ENCODE measurements at places on chromosomes 13 and 19. TPM values are rescaled to one million over a fixed set of nuclear protein-coding genes. Genes with fewer than 3 reads are reported as not detected.

- DNase-seq, result no peak
These were observed 15.4 kb downstream of the TNFAIP8L1 start for GRCh38 chr19:4654437-4655361.

GRCh38 chr13:98490195-98490836, 86.6 kb downstream of the STK24 start:
- DNase-seq, result no peak

GRCh38 chr13:64256751-64257150, 2841.1 kb upstream of the PCDH20 start:
- DNase-seq, result no peak

GRCh38 chr19:42461700-42462324, 19.1 kb upstream of the CXCL17 start:
- no peak for DNase-seq

Gene C13orf46
- 0.32 TPM for total RNA-seq

Gene CYSLTR2
- total RNA-seq, result 9.3 TPM
